Hematopoietic multipotent progenitor cell treated with erythropoietin and hydrocortisone succinate and interleukin-3 and kit ligand, for 8 days (in vitro differentiated cells): ENCODE measurements at places on chromosomes 4 and X.
A peak's percentile ranks its signal among the peaks of the same experiment; 100 is the strongest.

GRCh38 chrX:119870626-119871131 lies 854 bp downstream of the RNF113A start:
- DNase-seq = peak; percentile 23

GRCh38 chr4:8580321-8581093 lies at the start of gene GPR78:
GPR78 (plus strand) TSS chr4:8580392; CDS start chr4:8580983, 591 bp downstream.
- DNase-seq = peak; percentile 32

- no peak for DNase-seq
These were observed 68.9 kb downstream of the SH2D1A start for GRCh38 chrX:124415115-124415800.

- peak; percentile 31 for DNase-seq
These were observed at the start of gene BTC for GRCh38 chr4:74794382-74795010. BTC (minus strand) TSS chr4:74794523; CDS start chr4:74794325, 198 bp downstream.

GRCh38 chrX:135384161-135384836 lies 37.4 kb upstream of the SMIM10L2A start:
- no peak for DNase-seq

DNA sequence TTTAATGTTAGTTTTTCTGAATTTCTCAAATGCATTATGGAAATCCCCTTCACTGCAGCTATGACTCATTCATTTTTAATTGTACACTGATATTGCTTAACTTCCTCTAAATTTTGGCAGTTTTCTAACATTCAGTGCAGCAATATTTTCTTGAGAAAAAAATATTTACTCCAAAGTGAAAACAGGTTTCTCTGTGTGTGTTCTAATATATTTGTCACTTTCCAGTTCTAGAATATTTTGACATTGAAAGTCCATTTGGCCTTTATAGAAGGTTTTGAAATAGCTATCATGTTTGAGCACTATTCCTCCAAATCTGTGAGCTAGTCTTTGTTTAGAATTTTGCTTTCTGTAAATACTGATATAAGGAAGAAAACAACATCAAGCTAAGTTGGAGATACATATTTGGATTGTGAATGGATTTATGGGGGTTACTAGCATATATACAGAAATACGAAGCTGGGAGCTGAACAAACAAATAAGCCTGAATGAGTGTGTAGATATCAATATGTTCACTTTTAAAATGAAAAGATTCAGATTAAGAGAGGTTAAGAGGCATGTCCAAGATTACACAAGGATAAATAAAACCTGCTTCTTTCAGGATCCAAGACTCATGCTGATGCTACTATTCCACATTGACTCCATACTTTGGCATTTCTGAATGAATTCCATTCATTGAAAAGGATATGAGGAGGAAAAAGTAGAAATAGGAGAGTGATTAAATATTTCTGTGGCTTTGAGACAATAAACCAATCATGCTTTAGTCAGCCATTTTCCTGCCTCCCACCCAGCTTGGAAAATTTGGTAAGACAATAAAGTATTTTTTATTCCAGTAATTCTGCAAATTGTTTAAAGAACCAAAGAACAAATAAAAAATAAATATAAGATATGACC lies 57.3 kb upstream of the SLIT2 start:
- DNase-seq = peak; percentile 1

GRCh38 chr4:169271692-169272007 lies 894 bp upstream of the SH3RF1 start:
- DNase-seq = no peak

DNA sequence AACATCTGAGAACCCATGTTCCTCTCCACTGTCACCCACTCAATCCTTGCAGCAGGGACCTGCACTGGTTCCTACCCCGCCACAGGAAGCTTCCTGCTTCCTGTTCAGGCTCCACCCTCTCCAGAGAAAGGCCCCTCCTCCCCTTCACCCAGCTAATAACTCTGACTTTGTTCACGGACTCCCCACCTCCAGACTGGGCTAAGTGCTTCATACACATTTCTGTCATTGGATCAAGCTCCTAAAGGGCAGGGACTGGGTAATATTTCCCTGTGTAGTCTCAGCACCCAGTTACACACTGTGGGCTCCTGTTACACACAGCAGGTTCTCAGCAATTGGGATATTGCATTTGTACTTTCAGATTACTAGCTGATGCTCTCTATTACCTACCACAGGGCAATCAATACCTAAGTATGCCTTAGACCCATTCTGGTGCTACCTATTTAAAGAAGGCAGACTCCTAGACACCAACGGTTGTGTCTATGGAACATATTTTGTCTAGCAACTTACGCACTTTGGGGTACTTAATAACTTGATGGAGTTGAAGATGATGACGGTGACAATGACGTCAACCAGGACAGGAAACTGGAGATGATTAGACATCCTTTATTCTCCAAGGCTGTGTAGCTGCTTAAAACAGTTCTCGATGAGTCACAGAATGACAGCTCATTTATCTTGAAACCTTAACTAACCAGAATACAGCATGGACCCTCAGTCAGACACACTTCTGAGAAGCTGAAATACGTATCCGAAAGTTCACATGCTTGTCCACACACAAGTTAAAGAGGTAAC lies 58.1 kb downstream of the MAML3 start:
- DNase-seq = peak; percentile 83

GRCh38 chr4:104352211-104352610 lies 142.5 kb downstream of the CXXC4 start:
- DNase-seq = no peak

GRCh38 chr4:1998296-1998695 lies 10.5 kb downstream of the NELFA start:
- DNase-seq = no peak

- no peak for DNase-seq
These were observed 388.5 kb upstream of the SPANXN4 start for GRCh38 chrX:142637206-142637605.

DNA sequence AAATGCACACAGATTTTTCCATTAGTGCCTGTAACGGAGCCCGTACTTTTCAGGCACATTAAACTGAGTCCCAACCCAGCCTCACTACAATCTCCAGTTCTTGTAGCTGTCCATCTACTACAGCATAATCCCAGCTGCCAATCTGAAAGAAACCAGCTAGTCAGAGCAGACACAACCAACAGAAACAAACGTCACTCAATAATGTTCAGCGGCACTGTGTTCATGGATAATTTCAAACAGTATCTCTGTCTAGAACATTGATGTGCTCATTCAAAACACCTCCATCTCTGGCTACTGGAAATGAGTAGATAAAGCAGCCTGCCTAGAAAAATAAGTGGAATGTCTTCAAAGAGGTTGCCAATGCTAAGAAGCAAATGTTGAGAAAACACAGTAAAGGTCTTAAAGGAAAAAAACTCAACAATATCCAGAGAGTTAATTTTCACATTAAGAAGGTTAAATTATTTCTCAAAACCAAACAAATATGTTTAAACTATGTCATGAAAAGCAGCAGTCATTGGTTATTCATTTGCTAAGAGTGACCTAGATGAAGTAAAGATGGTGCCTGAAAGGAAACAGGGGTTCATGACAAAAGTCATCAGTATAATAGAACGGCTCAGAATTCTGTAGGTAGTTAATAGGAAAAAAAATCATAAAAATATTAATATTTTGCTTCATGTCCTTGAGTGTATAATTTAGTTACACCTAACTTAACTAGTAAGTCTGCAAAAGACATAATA lies 245.1 kb upstream of the MAB21L2 start:
- no peak for DNase-seq

DNA sequence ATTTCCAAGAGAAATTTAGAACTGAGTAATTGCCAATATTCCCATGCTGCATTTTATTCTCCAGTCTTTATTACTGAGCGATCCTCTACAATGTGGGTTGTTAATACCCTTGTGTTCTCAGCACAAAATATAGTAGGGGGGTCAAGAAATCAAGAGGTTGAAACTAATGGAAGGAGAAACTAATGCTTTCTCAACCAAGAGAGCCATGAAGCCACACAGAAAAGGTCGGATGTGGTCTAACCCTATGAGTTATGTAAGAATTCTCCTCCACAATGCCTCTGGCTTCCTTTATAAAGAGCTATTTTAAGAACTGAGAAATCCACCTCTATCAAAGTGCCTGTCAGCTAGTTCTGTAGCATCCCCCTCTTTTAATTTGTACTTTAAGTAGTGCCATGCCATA lies 268.5 kb downstream of the CHIC1 start:
- no peak for DNase-seq

DNA sequence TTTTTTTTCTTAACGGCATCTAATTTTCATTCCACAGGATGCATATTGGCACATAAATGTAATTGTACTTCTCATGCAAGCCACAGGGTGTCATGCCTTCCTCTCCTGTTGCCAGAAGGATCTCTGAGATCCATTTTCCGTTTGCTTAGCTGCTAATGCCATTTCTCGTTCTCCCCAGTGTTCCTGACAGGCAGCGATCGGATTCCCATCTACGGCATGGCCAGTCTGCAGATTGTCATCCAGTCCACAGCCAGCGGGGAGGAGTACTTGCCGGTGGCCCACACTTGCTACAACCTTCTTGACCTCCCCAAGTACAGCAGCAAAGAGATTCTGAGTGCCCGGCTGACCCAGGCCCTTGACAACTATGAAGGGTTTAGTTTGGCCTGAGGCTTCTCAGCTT lies 8.9 kb upstream of the NAP1L5 start:
- DNase-seq = no peak

- no peak for DNase-seq
These were observed 531.4 kb upstream of the TECRL start for GRCh38 chr4:64940698-64941097.

DNA sequence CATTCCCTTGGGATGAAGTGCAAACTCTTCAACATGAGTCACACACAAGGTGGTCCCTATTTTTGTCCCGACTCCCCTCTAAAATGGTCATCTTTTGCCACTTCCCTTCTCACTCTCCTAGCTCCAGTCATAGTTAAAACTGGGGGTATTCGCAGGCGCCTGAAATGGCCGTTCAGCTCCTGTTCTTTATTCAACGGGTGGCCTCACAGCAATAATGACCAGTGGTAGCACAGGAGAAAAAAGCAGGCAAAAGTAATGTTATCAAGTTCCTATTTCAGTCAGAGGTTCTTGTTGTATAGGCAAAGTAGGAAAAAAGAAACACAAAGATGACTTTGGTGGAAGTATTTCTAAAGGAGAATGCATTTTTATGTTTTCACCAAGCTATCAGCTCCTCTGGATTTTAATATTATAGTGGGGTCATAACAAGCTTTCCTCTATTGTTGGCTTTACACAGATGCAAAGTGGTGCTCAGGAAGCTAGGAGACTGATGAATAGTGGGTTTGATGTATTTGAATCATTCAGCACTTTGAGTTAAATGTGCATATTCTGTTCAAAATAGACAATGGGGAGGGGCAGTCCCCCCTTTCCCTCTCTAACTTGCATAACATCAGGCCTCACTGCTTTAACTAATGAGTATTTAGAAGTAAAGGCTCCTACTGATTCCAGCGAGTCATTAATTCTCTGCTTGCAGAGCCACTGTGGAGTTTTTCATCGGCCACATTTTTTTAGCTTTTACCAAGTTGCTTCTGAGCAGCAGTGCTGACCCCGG lies 171.2 kb upstream of the NDP start:
- no peak for DNase-seq

DNA sequence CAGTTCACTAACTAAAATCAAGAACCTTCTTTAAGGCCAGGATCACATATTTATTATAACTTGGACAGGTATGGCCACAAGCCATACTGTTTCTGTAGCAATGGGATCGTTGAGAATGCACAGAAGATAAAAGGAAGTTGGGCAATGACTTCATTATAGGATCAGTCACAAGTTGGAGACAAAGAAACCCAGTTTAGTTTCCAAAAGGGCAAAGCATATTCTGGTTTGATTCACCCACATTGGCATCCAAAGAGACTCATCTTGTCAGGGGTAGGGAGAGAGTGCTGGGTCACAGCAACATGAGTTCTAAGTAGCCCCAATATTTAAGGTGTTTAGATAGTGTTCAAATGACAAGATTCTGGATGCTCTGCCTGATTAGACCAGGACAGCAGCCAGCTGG lies 317.1 kb upstream of the GALNT7 start:
- DNase-seq = no peak

DNA sequence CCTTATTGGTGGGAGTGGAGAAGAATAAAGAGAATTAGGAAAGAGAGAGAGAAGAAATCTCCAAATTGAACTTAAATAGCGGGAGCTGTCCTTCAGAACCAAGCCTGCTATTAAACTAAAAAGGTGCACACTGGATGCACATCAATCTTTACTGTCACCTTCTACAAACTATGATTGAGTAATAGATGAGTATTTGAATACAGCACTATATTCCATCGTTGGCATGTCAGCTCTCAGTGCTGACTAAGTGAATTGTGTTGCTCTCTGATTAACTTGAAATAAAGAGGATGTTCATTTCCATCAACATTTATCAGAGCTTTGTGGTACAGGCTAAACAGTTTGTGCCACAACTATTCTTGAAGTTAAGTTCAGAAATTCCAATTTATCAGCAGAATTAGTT lies 143.7 kb upstream of the PABPC4L start:
- no peak for DNase-seq

- no peak for DNase-seq
These were observed 24.1 kb upstream of the PI4K2B start for GRCh38 chr4:25209702-25210101.
